ENCODE measurements at places on chromosomes 6 and 20. TPM values are rescaled to one million over a fixed set of nuclear protein-coding genes. Genes with fewer than 3 reads are reported as not detected.

RUNX2 gene
- total RNA-seq = 13.2 TPM

SLC17A2 gene
- not detected for total RNA-seq

SEL1L2 gene
- total RNA-seq = not detected

PPP1R18 gene
- 272 TPM for total RNA-seq

HAO1 gene
- not detected for total RNA-seq

ME1 gene
- not detected for total RNA-seq

MAVS gene
- total RNA-seq = 36.4 TPM

DNA sequence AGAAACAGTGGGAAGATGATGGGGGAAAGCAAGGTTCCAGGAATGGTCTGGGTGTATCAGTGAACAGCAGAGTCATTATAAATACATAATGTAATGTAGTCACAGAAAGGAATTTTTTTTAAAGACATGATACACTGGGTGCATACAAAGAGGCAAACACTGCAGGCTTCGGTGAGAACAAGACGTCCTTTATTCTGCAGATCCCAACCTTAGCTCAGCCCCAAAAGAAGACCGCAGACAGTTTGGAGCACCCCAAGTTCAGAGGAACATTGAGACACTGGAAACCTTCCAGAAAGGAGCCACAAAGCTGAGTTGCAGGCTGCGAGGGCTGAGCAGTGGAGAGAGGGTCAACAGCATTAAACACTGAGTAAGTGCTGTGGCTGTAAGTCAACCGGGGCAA lies 30.6 kb upstream of the FOXC1 start:
- H3K27me3 ChIP-seq = peaks cover 4% of the 10 kb centered on the region
- no peak for DNase-seq
- H3K36me3 ChIP-seq = no peaks in the 10 kb centered on the region
- no peak overlapping the region for H3K27ac ChIP-seq
- H3K4me3 ChIP-seq = no peak overlapping the region

- no peak overlapping the region for H3K4me3 ChIP-seq
- H3K27me3 ChIP-seq = peaks cover 15% of the 10 kb centered on the region
- no peaks in the 10 kb centered on the region for H3K36me3 ChIP-seq
- no peak overlapping the region for H3K27ac ChIP-seq
- DNase-seq = no peak
- no peaks in the 10 kb centered on the region for H3K4me1 ChIP-seq
Observed at GRCh38 chr20:46230106-46230491, 78.2 kb downstream of the CDH22 start.

- no peaks in the 10 kb centered on the region for H3K4me1 ChIP-seq
- H3K4me3 ChIP-seq = no peak overlapping the region
- DNase-seq = no peak
- H3K36me3 ChIP-seq = no peaks in the 10 kb centered on the region
- peaks cover 8% of the 10 kb centered on the region for H3K27me3 ChIP-seq
- H3K27ac ChIP-seq = no peak overlapping the region
Observed at GRCh38 chr6:28005152-28005890, 48.3 kb downstream of the OR2B6 start.

DNA sequence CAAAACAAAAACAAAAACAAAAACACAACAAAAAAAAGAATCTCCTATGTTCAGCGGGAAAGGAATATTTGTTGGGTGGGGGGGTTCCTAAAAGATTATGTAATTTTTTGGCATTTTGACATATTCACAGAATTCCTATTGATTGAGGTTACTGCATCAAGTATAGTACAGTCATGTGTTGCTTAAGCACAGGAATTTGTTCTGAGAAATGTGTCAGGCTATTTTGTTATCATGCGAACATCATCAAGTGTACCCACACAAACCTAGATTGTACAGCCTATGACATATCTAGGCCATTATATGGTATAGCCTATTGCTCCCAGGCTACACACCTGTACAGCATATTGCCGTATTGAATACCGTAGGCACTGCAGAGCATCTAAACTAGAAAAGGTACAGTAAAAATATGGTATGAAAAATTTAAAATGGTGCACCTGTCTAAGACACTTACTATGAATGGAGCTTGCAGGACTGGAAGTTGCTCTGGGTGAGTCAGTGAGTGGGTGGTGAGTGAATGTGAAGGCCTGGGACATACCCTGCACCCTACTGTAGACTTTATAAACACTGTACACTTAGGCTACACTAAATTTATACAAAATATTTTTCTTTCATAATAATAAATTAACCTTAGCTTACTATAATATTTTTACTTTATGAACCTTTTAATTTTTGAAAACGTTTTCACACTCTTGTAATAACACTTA lies 110.6 kb downstream of the CDKAL1 start:
- no peaks in the 10 kb centered on the region for H3K4me1 ChIP-seq
- H3K27ac ChIP-seq = no peak overlapping the region
- H3K27me3 ChIP-seq = no peaks in the 10 kb centered on the region
- no peak for DNase-seq

- no peak overlapping the region for H3K4me3 ChIP-seq
- DNase-seq = no peak
- no peaks in the 10 kb centered on the region for H3K36me3 ChIP-seq
- no peak overlapping the region for H3K27ac ChIP-seq
Observed at GRCh38 chr6:35082046-35082732, 59.0 kb downstream of the TCP11 start.

DNA sequence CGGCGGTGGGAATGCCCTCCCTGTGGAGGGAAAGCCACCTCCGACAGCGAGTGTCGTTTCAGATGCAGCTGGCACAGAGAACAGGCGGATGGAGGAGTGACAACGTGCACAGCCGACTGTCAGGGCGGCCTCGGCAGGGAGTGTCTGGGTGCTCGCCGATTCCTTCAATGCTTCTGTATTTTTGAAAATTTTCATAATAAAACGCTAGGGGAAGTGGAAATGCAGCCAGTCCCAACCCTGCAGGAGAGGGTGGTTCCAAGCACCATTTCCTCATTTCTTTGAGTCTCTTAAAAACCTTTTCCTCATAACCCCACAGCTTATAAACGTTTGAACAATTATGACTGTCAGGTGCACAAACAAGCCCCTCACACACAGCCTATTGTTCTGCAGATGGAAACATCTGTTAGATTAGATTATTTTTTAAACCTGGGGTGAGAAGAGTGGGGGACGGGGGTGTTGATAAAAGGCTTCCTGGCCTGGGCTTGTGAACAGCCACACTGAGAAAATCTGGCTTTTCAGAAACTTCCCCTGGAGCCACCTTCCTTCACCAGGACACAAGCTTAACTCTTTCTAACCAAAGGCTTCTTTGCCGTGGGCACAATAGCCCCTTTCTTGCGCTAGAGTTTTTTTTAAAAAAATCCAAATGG lies 228.9 kb downstream of the ANKRD60 start:
- H3K36me3 ChIP-seq = no peaks in the 10 kb centered on the region
- H3K27me3 ChIP-seq = peaks cover 18% of the 10 kb centered on the region
- H3K4me3 ChIP-seq = no peak overlapping the region
- H3K4me1 ChIP-seq = no peaks in the 10 kb centered on the region

- peaks cover 63% of the 10 kb centered on the region for H3K36me3 ChIP-seq
- no peak overlapping the region for H3K27ac ChIP-seq
- DNase-seq = no peak
- peaks cover 3% of the 10 kb centered on the region for H3K4me1 ChIP-seq
- no peaks in the 10 kb centered on the region for H3K27me3 ChIP-seq
Observed at GRCh38 chr20:44627364-44628010, 24.0 kb downstream of the ADA start.

DNA sequence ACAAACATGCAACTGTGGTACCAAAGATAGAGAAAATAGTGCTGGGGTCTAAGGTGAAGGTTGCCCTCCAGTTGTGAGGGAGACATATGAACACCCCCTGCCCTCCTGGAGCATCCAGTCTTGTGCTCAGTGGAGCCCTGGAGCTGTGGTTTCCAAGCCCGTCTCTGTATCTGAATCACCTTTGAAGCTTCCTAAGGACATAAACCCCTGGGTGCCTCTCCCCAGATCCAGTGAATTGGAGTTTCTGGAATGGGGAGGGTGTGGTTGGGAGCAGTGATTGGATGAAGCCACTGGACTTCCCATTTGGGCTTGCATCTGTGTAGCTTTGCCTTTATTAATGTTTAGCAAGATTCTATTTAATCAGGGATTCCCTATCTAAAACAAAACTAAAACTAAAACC lies 22.4 kb upstream of the E2F3 start:
- peaks cover 5% of the 10 kb centered on the region for H3K36me3 ChIP-seq
- H3K27ac ChIP-seq = peak overlapping the region; percentile 9
- peaks cover 25% of the 10 kb centered on the region for H3K4me1 ChIP-seq
- peaks cover 3% of the 10 kb centered on the region for H3K27me3 ChIP-seq
- DNase-seq = no peak

DNA sequence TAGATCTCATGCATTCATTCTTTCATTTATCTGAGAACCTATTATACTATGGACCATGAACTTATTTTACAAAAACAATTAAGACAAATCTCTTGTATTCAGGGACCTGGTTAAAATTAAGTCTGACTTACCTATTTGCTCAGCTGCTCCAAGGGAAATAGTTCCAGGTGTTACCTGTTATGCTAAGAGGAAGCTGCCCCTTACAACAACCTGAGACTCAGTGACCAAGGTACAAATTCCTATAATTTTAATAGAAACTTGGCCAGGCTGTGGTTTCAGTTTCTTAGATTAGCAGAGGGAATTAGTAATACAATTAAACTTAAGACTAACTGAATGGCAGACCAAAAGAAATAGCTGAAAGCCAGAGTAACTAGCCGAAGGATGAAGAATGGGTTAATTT lies 48.2 kb upstream of the GMPR start:
- no peak overlapping the region for H3K27ac ChIP-seq
- H3K27me3 ChIP-seq = peaks cover 19% of the 10 kb centered on the region
- no peaks in the 10 kb centered on the region for H3K36me3 ChIP-seq
- H3K4me3 ChIP-seq = no peak overlapping the region
- no peaks in the 10 kb centered on the region for H3K4me1 ChIP-seq
